Activated CD8-positive, alpha-beta memory T cell treated with anti-CD3 and anti-CD28 coated beads, Interleukin-2, amount 10 ng/mL, durations not matched to agents 7 days and 5 days (primary cell): ENCODE measurements at places on chromosomes 5 and 9. TPM values are rescaled to one million over a fixed set of nuclear protein-coding genes. Genes with fewer than 3 reads are reported as not detected.

DNA sequence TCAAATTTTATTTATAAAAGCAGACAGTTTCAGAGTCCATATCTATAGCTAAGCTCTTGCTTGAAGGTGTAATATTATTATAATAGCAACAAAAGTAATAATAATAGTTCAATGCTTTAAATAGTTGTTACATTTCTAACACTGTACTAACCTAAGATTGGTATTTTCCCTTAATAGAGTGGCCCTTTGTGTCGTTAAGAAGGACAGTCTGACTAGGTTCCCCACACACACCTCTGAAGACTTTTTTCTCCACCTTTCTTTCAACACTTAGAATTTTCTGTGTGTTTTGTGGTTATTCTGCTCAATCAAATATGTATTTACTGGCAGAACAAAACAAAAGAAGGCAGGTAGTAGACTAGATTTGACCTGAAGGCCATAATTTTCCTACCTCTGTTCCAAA is 223.2 kb upstream of the ACO1 start:
- H3K4me1 ChIP-seq, result no peaks in the 10 kb centered on the region
- no peaks in the 10 kb centered on the region for H3K36me3 ChIP-seq
- no peak overlapping the region for H3K27ac ChIP-seq
- H3K27me3 ChIP-seq, result no peaks in the 10 kb centered on the region
- DNase-seq, result no peak
- H3K4me3 ChIP-seq, result no peak overlapping the region

DNA sequence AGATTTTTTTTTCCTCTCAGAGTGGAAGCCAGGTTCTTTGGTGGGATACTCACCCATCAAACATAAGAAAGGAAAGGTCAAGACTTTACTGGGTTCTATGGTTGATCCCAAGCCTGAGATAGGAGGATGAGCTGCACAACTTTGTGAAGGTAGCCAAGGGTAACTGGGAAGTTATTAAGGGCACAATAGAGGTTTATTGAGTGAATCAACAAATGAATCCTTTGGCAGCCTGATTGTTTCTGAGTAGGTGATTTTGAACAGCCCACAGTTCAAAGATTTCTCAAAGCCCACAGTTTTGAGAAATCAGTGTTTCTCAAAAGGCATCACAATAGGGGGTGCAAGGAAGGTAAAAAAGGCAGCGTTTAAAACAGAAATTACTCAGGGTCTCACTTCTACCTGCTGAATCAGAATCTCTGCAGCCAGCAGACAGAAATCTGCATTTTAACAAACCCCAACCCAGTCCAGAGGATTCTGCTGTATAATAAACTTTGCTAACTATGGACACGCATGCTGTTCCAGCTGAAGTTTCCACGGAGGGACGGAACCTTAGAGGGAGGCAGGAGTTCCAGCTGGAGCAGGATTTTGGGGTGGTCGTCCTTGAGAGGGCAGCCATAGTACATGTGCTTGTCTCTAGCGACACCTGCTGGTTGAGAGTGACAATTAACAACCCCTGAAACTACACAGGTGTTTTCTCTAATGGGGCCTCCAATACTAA is 32.7 kb upstream of the FSD1L start:
- H3K27me3 ChIP-seq, result peaks cover 45% of the 10 kb centered on the region
- DNase-seq, result peak; percentile 73
- peaks cover 8% of the 10 kb centered on the region for H3K36me3 ChIP-seq
- peaks cover 16% of the 10 kb centered on the region for H3K4me1 ChIP-seq
- no peak overlapping the region for H3K4me3 ChIP-seq

ADCY2 gene
- total RNA-seq, result not detected

DNA sequence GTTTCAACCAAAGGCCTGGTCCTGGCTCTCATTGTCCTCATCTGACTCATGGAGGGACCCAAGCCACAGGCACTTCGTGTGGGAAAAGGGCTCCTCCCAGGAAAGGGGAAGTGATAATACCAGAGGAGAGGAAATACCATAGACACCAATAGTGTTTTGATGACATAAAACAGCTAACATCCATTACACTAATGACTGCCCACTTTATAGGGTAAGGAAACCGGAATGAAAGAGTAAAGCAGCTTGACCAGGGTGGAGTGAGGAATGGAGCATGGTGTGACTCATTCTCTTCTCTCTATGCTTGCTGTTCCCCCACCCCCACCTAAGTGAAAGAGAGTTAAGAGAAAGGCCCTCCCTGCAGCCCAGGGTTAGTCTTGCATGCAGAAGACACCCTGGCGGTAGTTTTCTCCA is 67.4 kb upstream of the HRH2 start:
- DNase-seq, result no peak
- H3K27ac ChIP-seq, result no peak overlapping the region
- H3K36me3 ChIP-seq, result no peaks in the 10 kb centered on the region
- H3K27me3 ChIP-seq, result peaks cover 10% of the 10 kb centered on the region
- no peak overlapping the region for H3K4me3 ChIP-seq

GRCh38 chr9:90165281-90165680 is 477.3 kb downstream of the DIRAS2 start:
- H3K27ac ChIP-seq, result no peak overlapping the region
- H3K4me3 ChIP-seq, result no peak overlapping the region
- peaks cover 2% of the 10 kb centered on the region for H3K4me1 ChIP-seq
- H3K36me3 ChIP-seq, result no peaks in the 10 kb centered on the region

PCDHGA10 gene
- total RNA-seq, result not detected
